Substantia nigra (tissue), 51 donors: ENCODE measurements at places on chromosomes 7 and 10.

DNA sequence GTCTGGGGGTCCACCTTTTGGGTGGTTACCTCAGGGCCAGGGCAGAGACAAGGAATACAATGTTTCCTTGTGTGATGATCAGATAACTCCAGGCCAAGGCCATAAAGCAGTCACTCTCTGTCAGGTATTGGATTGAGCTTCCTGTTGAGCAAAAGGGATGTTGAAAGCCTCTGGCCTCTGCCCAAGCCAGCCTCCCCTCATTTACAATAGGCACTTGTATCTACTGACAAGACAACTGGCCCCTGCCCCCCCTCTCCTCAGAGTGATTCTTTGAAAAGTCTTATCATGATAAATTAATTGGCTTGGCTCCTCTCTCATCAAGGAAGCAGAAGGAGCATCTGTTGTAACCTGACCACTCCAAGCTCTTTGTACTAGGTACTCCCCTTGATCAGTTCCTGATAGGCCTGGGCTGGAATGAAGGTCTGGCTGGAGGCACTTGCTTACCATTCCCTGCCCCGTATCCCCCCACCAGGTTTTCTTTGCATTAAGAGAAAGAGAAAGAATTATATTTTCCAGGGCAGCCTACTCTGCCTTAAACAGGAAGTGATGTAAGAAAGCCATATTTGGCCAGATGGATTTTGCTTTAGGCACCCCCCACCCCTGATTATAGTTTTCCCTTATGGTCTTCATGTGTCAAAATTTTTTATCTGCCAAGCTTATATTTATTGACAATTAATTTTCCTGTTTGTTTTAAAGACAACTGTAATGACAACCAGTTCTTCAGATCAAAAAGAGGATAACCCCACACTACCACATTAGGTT, 42.1 kb upstream of the HPS1 start:
- no peak for DNase-seq

DNA sequence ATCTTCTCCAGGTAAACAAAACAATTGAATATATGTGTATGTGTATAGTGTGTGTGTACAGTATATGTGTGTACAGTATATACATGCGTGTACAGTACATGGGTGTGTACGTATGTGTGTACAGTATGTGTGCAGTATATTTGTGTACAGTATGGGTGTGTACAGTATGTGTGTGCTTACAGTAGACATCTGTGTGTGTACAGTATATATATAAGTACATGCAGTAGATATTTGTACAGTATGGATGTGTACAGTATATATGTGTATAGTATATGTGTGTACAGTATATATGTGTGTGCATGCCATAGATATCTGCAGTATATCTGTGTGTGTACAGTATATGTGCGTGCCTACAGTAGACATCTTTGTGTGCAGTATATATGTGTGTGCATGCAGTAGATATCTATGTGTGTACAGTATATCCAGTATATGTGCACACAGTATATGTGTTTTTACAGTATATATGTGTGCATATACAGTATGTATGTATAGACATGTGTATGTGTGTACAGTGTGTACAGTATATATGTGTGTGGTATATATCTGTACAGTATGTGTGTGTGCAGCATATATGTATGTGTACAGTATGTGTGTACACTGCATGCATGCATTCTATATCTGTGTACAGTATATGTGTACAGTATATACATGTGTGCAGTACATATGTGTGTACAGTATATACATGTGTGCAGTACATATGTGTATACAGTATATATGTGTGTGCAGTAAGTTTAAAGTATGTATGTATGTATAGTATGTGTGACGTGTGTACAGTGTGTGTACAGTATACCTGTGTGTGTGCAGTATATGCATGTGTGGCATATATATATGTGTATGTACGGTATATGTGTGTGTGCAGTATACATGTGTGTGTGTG, 37.3 kb upstream of the SLC39A12 start:
- no peak for DNase-seq

DNA sequence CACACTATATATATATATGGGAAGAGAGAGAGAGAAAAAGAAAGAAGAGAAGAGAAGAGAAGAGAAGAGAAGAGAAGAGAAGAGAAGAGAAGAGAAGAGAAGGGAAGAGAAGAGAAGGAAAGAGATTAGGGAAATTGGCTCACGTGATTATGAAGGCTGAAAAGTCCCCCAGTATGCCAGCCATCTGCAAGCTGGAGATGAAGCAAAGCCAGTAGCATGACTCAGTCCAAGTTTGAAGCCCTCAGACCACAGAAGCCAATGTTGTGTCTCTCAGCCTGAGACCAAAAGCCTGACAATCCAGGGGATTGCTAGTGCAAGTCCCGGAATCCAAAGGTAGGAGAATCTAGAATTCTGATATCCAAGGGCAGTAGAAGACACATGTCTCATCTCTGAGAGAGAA, 206.3 kb upstream of the PRSS1 start:
- DNase-seq: no peak

- DNase-seq: no peak
Observed at GRCh38 chr7:90345595-90346335, 751 bp upstream of the GTPBP10 start.

GRCh38 chr7:87225696-87226095, 6.2 kb upstream of the TMEM243 start:
- no peak for DNase-seq

DNA sequence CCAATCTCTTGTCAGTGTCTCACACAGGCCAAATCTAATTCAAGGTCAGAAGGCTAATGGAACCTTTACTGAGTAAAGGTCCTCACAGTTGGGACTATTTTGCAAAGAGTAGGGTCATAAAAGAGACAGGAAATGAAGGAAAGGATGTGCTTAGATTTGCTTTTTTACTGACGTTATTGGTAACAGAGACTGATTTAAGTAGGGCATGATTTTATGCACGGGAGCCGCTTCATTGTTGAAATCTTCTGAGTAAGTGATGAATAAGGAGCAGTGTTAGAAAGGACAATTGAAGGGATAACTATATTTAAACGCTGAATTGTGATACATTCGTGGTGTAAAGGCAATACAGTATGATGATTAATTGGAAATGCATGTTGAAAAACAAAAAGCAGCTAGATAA, 261.5 kb downstream of the MALRD1 start:
- no peak for DNase-seq

DNA sequence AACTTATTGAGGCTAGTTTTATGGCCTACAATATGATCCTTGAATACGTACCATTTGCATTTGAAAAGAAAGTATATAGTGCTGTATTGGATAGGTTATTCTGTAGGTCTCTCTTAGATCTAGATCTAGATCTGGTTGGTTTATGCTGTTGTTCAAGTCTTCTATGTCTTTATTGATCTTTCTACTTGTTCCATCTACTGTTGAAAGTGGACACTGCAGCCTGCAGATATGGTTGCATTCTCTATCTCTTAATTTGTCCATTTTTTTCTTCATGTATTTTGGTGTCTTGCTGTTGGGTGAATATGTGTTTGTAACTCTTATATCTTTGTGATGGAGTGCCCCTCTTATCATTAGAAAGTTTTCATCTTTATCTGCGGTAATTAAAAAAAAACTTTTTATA, 139.4 kb upstream of the PCDH15 start:
- no peak for DNase-seq

- no peak for DNase-seq
Observed at GRCh38 chr7:20403331-20403730, 72.6 kb downstream of the ITGB8 start.

DNA sequence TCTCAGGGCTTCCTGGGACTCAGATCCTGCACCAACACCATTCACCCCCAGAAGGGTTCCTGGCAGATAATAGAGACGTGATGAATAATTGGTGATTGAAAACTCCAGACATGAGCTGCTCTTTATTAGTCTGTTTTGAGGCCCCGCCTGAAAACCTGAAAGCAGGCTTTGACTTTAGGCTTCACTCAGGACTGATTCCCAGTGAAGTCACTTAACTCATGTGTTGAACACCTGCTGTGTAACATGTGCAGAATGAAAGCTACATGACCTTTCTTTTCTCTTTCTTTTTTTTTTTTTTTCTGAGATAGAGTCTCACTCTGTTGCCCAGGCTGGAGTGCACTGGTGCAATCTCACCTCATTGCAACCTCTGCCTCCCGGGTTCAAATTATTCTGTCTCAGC, 8.9 kb downstream of the SPACDR start:
- no peak for DNase-seq

GRCh38 chr7:82358923-82359322, 84.7 kb downstream of the CACNA2D1 start:
- DNase-seq: no peak

DNA sequence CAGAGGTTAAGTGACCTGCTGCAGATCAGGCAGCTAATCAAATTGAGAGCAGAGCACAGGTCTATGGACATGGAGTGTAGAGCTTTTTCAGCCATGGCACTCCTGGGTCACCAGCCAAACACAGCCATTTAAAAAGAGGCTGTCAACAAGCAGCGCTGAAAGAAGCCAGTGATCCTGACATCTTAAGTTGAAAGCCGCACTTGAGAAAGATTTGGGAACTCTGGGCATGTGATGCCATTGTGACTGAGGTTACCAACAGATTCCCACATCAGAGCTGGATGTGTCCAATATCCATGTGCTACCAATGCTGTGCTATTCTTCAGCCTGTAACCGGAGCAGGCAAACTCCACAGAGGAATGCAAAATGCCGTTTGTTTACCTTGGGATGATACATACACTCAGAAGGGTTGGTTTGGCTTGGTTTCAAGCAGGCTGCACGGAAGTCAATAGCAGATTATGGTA, 56.2 kb upstream of the ABLIM1 start:
- no peak for DNase-seq

- DNase-seq: no peak
Observed at GRCh38 chr7:2109936-2110609, 122.7 kb downstream of the MAD1L1 start.

- DNase-seq: no peak
Observed at GRCh38 chr7:85773116-85773728, 586.4 kb upstream of the SEMA3D start.

DNA sequence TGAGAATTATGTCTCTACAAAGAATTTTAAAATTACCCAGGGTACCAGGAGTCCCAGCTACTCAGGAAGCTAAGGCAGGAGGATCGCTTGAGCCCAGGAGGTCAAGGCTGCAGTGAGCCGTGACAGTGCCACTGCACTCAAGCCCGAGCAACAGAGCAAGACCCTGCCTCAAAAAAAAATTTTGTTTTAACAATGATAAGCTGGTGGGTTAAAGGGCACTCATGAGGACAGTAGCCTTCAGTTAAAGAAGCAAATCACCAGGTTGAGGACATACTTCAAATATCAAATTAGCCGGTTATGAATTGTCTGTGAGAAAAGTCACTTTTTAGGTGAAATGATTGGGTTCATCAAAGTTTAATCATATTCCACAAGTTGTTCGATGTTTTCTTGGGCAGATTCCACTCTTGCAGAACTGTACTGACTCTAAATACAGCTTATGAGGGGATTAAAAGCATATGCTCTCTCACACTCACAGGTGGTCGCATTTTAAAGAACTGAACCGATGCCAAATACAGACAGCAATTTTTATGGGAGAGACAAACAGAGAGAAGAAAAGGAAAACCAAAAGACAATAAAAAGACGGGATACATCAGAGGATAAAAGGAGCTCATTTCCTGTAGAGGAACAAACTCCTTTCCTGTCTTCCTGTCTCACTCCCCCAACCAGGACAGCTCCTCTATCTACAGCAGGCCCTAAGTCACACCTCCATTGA, 582.8 kb upstream of the NRP1 start:
- DNase-seq: no peak

- no peak for DNase-seq
Observed at GRCh38 chr10:51204701-51205100, 130.4 kb downstream of the PRKG1 start.
